ENCODE measurements at places on chromosomes 2 and 18.
A peak's percentile ranks its signal among the peaks of the same experiment; 100 is the strongest.

DNA sequence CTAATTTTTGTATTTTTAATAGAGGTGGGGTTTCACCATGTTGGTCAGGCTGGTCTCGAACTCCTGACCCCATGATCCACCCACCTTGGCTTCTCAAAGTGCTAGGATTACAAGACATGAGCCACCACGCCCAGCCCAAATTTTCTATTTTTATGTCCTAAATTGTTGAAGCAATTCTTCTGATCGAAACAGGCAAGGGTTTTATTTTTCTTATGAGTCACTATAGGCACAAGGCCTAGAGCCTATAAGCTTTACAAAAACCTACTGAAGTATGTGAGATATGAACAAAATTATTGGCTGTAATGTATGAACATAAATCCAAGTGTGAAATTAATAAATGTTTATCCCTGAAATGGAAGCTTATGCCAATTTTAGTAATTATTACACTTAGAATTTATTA is 464.2 kb upstream of the NRP2 start:
- DNase-seq = no peak

GRCh38 chr2:201257381-201257955 is 2.9 kb upstream of the CASP8 start:
- DNase-seq = peak; percentile 70

GRCh38 chr2:216648105-216648504 is 14.9 kb downstream of the IGFBP2 start:
- no peak for DNase-seq

DNA sequence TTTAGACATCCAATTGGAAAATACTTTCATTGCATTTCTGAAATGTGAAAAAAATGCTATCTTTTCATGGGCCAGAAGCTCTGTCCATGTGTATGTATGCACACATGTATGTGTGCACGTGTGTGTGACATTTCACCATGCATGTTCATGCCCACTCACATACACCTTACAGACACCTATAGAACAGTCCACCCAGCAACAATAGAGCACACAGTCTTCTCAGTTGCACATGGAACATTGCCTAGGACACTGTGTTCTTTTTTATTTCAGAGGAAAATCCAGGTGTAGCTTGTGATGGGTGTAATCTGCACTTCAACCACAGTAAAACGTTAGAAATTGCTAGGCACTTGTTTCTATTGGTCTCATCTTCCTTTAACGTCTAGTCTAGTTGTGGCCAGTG is 114.8 kb upstream of the RGPD4 start:
- no peak for DNase-seq

- no peak for DNase-seq
Observed at GRCh38 chr2:42223067-42223854, 54.1 kb downstream of the EML4 start.

DNA sequence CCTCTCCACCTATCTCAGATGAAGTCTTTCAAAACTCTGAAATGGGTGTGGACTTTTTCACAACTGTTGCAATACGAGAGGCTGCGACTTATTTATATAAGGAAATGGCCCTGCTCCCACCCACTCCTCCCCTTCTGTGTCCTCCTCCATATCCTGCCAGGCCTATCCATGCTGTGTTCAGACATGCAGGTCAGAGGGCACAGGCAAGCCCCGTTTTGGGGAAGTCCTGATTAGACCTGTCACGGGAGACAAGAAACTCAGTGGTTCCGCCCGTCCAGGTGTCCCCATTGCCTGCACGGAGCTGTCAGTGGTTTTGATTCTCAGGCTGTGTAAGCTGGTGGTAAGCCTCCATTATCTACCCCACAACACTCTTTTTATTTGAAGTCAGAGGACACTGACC is 99.6 kb upstream of the MGAT5 start:
- peak; percentile 78 for DNase-seq

GRCh38 chr2:47751856-47752414 is 31.0 kb upstream of the MSH6 start:
- no peak for DNase-seq

DNA sequence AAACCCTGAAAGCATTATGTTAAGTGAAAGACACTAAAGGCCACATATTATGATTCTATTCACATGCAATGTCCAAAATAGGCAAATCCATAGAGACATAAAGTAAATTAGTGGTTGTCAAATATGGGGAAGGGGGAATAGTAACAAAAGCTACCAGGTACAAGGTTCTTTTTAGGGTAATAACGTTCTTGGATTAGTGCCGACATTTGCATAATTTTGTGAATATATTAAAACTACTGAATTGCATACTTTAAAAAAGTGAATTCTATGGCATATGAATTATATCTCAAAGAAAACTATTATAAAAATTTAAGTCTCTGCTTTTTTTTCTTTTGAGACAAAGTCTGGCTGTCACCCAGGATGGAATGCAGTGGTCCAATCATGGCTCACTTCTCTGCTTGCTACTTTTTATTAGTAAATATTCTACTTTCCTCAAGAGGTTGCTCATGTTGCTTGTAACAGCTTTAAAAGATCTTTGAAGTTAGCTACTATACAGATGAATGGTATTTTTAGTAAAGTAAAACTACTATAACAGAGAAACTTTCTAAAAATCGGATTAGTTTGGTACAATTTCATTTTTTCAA is 2.5 kb downstream of the SESTD1 start:
- DNase-seq = no peak

DNA sequence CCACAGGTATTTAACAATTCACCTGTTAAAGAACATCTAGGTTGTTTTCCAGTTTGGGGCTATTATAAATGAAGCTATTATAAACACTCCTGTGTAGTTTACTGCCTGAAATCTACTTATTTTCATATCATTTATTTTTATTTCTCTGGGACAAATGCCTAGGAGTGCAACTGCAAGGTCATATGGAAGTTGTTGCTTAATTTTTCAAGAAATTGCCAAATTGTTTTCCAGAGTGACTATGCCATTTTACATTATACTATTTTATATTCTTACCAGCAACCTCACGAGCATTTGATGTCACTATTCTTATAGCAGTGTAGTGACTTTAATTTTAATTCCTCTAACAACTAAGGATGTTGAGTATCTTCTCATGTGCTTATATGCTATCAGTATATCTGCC is 298.4 kb downstream of the EXOC6B start:
- no peak for DNase-seq

DNA sequence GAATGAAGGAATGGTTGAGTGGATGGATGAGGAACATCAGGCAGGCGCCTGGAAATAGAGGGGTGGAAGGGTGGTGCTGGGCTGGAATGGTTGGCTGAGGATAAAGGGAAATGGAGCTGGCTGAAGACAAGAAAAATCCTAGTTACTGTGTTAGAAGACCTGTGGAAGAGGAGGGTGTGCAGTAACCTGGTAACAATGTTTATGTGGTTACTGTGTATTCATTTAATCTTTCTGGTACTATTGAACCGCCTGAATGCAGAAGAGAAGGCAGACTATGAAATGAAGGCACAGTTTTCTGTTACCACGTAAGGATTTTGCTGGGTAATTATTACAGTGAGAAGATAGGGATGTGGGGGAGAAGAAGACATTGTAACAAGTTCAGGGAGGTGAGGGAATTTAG is 110.3 kb upstream of the MGAT5 start:
- no peak for DNase-seq

DNA sequence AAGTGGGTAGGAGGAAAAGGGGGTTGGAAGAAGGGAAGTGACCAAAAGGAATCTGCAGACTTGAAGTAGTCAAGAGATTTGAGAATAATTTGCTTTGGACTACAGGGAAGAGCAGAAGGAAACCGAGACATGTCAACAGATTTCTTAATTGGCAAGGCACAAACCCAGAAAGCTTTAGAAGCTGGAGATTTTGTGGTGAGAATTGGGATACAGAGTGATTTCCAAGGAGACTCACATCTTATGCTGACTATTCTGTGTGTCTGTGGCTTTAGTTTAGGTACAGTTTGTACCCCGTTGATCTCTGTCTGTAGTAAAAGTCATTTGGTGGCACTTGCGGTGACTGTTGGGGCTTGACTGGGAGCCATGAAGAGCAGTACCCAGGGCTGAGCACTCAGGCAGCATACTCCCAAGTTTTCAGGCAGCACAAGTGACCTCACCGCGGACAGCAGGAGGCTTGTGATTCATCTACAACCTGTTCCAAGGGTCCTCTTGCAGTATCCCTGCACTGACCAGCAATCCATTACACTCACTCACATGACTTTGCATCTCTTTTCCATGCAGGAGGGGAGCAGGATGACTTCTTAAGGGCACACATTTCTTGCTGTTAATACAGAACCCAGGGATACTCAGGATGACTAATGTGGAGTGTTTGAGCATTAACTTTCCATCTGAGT is 97.1 kb upstream of the TNP1 start:
- DNase-seq = no peak

DNA sequence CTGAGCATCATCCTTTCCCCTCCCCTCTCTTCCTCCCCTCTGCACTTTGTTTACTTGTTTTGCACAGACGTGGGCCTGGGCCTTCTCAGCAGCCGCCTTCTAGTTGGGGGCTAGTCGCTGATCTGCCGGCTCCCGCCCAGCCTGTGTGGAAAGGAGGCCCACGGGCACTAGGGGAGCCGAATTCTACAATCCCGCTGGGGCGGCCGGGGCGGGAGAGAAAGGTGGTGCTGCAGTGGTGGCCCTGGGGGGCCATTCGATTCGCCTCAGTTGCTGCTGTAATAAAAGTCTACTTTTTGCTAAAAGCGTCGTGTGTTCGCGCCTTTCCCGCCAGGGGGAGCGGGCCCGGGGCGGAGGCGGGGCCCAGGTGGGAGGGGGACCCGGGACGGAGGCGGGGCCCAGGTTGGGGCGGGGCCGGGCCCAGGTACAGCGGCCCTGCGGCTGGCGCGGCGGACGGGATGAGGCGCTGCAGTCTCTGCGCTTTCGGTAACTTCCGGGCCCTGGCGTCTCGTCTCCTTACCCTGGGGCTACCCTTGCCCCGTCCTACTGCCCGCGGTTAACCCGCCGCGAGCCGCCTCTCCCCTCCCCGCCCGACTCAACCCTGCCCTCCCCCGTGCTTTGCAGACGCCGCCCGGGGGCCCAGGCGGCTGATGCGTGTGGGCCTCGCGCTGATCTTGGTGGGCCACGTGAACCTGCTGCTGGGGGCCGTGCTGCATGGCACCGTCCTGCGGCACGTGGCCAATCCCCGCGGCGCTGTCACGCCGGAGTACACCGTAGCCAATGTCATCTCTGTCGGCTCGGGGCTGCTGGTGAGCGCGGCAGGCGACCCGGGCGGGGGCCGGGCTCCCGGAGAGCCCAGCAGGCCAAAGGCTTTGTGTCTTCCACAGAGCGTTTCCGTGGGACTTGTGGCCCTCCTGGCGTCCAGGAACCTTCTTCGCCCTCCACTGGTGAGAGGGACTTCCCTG is at the start of gene KRTCAP3:
TSS of gene KRTCAP3 (plus strand) at position 424 of the 962 bp plus-strand sequence. CDS start at position 456, 32 bp downstream.
- DNase-seq = no peak

- peak; percentile 12 for DNase-seq
Observed at GRCh38 chr2:193774166-193774565, 1579.4 kb upstream of the TMEFF2 start.

GRCh38 chr2:189300916-189301315 is 121.4 kb upstream of the COL5A2 start:
- no peak for DNase-seq

GRCh38 chr2:64606479-64607363 is 47.0 kb downstream of the SERTAD2 start:
- peak; percentile 87 for DNase-seq

DNA sequence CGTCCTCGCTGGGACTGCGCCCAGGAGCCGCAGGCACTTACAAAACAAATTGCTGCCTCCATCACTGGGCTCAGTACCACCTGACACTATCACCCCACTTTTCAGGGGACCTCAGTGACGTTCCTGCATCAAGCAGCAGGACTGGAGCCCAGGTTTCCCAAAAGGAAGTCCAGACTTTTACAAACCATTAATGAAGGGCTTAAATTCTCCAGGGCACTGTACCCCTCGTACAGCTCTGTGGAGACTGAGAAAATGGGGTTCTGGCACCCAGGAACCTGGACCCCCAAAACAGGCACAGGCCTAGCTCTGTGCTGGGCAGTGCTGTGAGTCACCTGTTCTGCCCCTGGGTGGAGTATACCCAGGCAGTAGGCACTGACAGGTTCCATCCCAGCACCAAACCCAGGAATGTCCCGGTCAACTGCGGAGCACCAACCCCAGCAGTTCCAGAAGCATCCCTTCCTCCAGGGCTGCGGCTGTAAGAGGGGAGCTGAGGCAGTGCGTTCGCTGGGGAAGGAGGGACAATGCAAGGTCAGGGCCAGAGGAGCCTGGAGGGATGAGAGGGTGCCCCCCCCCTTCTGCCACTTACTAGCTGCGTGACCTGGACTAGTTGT is 24.6 kb upstream of the NOTO start:
- DNase-seq = no peak

GRCh38 chr2:39583781-39584180 is 81.9 kb upstream of the TMEM178A start:
- no peak for DNase-seq

- DNase-seq = no peak
Observed at GRCh38 chr18:34120294-34120693, 104.4 kb downstream of the NOL4 start.

GRCh38 chr2:239380831-239381708 is 19.8 kb downstream of the HDAC4 start:
- peak; percentile 55 for DNase-seq

GRCh38 chr2:202299712-202300111 is 34.1 kb downstream of the NOP58 start:
- DNase-seq = no peak

DNA sequence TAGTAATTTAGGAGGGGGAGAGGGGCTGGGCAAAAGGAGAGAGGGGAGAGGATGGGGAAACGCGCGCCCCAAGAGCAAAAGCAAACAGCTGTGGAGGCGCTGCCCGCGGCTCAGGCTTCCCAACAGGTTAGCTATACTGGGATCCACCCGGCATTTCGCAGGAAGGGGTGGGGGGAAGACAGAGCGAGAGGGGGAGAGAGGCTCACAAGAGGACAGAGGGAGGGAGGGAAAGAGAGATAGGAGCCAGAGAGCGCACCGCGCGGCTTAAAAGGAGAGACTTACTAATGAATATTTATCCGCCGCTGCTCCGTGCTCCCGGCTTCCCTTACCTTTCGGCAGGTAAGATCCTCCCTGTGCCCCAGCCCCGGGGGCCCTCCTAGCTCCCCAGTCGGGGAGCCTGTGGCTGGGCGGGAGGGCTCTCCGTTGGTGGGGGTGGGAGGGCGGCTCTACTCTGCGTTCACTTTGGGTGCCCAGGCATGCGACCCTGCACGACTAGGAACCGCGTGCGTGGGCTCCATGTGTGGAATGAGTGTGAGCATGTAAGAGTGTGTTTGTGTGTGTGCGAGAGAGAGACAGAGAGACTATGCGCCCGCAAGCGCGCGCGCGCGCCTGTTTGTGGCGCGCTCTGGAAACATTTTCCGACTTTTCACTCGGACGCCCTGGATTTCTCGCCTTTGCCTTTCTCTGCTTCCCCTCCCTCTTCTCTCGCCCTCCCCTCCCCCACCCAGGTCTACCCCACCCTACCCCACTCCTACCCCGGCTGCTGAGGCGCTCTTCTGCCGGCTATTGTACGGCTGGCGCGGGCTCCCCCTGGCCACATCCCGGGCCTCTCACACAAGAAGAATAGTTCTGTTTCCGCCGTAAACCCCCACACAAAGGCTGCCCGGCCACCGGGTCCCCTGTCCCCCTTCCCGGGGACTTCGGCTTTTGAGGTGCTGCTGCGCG is 7.2 kb upstream of the SIX3 start:
- no peak for DNase-seq

GRCh38 chr2:152241948-152242729 is 66.6 kb upstream of the STAM2 start:
- no peak for DNase-seq

- DNase-seq = no peak
Observed at GRCh38 chr2:240438810-240439697, 3.6 kb downstream of the GPC1 start.

Data from inflammatory macrophage treated with lipopolysaccharide for 1 hour (primary cell).